Smooth muscle cell of the brain vasculature (primary cell): ENCODE measurements at places on chromosomes 16 and 17.
A peak's percentile ranks its signal among the peaks of the same experiment; 100 is the strongest.

DNA sequence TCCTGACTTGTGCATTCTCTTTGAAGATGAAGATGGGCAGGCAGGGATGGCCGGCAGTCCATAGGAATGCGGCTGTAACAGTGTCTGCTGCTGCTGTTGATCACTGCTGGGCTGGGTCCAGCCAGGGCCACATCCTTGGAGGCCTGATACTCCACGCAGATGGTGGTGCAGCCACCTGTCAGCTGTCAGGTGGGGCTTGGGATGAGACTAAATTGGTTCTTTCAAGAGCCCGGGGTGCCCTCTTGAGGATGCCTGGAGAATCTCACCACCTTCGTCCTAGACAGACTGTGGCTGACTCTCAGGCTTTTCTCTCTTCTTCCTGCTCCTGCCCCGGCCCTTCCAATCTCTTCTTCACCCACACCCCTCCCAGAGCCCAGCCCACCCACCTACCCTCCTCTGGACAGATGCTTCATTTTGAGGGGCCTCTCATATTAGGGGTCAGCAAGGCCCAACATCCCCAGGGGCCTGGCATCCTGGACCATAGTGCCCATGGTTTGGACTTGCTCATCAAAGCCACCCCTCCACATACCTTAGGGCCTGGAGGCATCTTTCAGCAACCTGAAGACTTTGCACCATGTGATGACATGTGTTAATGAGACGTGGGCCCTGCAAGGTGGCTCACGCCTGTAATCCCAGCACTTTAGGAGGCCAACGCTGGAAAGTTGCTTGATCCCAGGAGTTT lies 19.1 kb downstream of the OSBPL7 start:
- DNase-seq, result peak; percentile 17

GRCh38 chr16:78815713-78816112 lies 716.3 kb downstream of the WWOX start:
- no peak for DNase-seq

- no peak for DNase-seq
Observed at GRCh38 chr16:58013201-58013956, 12.2 kb downstream of the USB1 start.

GRCh38 chr16:30065943-30066760 lies 592 bp downstream of the ALDOA start:
- DNase-seq, result no peak

GRCh38 chr16:35732046-35732810 lies 2272.8 kb downstream of the TP53TG3F start:
- DNase-seq, result no peak

DNA sequence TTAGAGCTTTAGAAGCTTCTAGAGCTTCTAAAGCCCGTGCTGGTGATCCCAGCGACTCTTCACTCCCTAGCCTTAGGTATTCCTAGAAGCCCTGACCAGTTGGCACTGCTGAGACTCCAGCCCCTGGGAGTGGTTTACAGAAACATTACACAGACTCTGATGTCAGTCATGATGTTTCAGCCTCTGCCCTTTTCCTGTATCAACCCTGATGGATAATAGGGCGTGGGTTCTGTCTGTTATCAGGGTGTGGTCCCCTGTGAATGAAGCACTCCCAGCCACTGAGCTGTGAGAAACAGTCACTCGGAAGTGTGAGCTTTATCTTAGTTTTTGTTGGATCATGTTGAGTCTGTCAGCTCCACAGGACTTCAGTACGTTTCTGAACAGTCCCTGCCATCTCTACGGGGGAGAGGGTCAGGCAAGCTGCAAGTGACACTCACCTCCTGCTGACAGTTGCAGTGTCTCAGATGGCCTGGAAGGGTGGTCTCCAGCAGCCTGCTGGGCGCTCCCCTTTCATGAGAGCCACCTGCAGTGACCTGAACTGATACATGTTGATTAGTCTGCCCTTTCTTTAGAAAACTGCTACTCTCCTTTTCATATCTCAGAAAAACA lies 12.8 kb downstream of the GOSR2 start:
- no peak for DNase-seq

- DNase-seq, result no peak
Observed at GRCh38 chr17:6603744-6604325, 36.7 kb downstream of the KIAA0753 start.
